ENCODE measurements at places on chromosomes 4 and X.

- DNase-seq = no peak
Measured at GRCh38 chrX:84175274-84175673, 12.7 kb downstream of the RPS6KA6 start.

DNA sequence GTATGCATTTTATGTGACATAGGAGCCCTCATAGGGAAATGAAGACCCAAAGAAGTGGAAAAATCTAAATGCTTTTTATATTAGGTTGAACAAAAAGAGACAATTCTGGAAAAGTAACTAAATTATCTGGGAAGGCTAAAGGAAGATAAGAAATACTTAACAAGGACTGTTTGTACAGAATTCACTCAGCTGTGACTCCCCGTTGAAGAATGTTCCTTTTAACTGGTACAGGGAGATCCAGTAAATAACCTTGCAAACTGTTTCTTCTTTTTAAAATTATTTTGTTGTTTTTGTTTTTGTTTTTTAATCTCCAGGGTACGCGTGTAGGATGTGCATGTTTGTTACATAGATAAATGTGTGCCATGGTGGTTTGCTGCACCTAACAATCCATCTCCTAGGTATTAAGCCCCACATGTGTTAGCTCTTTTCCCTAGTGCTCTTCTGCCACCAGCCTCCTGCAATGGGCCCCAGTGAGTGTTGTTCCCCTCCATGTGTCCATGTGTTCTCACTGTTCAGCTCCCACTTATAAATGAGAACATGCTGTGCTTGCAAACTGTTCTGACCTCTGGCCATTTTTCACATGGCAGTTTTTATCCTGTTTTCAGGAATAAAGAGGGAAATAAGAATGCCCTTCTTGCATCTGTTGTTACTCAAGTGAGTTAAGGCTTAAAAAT is 81.7 kb downstream of the PWWP3B start:
- DNase-seq = no peak

DNA sequence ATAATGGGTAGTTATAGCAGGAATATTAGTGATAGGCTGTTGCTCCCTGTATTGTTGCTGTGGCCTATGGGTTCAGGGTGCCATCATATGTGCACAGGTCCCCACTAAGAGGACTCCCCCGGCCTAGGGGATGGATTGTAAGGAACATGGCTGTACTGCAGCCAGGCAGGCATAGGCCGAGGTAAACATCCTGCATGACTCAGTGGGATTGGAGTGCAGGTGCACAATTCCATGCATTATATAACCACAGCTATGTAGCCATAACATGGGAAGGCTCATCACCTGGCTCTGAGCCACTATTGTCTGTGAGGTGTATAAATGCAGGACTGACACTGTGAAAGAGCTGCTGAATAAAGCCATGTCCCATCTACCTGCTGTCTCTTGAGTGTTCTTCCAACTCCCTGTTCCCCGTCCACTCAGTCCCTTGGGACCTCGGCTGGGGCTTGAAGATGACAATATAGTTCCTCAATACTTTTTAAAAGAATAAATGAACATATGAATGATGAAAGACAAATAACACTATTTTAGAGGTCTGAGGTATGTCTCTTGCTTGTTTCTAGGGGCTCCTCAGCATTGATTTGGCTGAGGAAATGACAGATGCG is 425.2 kb downstream of the IDS start:
- no peak for DNase-seq

DNA sequence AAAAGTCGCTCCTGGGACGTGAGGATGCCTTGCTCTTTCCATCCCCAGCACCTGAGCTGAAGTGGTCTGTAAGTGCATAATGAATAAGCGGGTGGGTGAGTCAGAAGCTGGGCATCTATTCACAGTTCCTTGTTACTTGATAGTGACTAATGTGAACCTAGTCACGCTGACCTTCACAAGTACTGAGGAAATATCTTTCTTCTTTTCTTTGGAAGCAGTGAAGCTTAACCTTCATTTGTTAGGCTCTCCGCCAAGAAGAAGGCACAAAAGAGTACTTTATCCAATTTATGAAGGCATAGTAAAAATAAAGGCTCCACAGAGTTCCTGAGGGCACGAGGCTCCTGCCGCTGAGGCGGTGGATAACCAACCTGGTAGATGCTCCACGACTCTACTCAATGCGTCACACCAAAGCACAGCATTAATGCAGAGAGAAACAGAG is 475.7 kb upstream of the SLIT2 start:
- DNase-seq = no peak

GRCh38 chr4:115249808-115250207 is 136.4 kb upstream of the NDST4 start:
- no peak for DNase-seq

DNA sequence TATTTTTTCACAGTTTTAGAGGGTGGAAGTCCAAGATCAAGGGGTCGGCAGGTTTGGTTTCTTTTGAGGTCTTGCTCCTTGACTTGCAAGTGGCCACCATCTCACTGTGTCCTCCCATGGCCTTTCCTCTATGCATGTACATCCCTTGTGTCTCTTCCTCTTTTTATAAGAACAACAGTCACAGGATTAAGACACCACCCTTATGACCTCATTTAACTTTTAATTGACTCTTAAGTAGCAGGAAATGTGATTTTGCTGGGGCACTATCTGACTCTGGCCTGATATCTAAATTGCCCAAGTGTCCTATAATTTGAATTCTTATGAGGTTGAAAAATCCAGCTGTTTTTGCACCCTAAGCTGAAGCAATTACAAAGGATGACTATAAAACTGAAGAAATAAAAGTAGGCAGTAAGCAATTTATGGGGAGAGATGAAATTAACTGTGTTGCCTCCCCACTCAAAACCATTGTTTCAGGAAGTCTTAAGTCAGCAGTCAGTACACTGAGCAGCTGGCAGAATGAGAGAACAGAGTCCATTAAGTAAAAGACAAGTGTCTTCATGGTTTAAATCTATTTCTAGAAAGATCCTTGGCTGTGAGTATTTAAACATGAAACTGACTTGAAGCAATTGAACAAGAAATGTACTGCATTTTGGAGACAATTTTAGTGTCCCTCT is 601.3 kb downstream of the SPRY1 start:
- no peak for DNase-seq

DNA sequence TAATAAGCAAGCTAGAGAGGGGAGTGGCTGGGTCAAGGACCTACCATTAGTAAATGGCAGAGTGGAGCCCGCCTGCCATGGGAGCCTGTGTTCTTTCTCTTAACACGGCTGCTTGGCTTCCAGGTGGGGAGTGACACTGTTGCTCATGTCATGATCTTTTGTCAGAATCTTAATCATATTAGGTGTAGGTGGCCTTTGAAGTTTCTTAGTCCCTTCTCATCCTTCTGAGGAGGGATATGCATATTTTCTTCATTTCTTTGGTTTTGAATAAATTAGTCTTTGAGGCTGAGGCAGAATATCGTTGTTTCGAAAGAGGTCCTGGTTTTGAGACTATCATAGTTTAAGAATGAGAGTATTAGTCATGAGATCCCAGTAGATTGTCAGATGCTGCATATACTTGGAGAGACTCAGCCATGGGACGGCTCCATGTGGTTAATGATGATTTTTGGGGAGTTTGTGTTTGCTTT is 28.9 kb downstream of the SNX25 start:
- peak; percentile 16 for DNase-seq

- no peak for DNase-seq
Measured at GRCh38 chr4:176451443-176451842, 131.7 kb downstream of the SPCS3 start.

DNA sequence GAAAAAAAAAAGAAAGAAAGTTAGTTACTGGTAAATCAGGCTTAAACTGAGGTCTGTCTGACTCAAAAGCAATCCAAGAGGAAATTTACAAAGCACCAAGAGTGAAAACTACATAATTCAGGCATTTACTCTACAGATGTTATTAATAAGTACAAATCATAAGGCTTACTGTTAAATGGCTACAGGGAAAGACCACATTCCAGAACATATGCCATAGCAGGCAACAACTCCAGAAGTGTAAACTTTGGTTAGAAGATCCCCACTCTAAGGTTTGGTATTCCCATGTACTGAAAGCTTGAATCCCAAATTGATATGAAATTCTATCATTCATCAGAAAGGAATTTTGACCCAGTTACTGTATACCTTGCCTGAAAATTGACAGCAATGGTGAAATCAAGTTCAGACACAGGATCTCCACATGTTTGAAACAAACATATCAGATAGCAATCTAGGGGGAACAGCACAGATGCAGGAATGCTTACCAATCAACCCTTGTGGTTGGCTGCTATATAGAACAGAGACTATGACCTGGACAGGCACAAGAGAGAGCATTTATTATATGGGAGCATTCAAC is 6.6 kb downstream of the USP26 start:
- DNase-seq = no peak

- no peak for DNase-seq
Measured at GRCh38 chr4:139509727-139510410, 46.1 kb downstream of the SETD7 start.

GRCh38 chr4:168521721-168522120 is 24.9 kb downstream of the PALLD start:
- DNase-seq = no peak

All from stimulated activated CD4-positive, alpha-beta T cell treated with anti-CD3 and anti-CD28 coated beads, Interleukin-1b, Interleukin-23, amount 100 ng/mL, for 4 hours (primary cell).